ENCODE measurements at places on chromosomes 3 and 15. TPM values are rescaled to one million over a fixed set of nuclear protein-coding genes. Genes with fewer than 3 reads are reported as not detected.

Gene RARB
- 14.4 TPM for total RNA-seq

Gene ITIH1
- total RNA-seq = not detected

Gene CCR2
- 1.2 TPM for total RNA-seq

Gene C3orf49
- total RNA-seq = not detected

Gene PGBD4
- 1.3 TPM for total RNA-seq

Gene CCRL2
- 3.7 TPM for total RNA-seq

Gene AMIGO3
- 2.8 TPM for total RNA-seq

Gene CCDC80
- total RNA-seq = 79.3 TPM

Gene GABRB3
- total RNA-seq = 4.8 TPM

Gene TM6SF1
- total RNA-seq = 6.3 TPM

Gene TBC1D2B
- total RNA-seq = 50.7 TPM

Gene NPAP1
- not detected for total RNA-seq

Gene ALPK3
- 64.6 TPM for total RNA-seq

Data from tongue (tissue), 3 donors.